ENCODE measurements at places on chromosomes 11 and 22.

- DNase-seq, result no peak
These were observed 1485.7 kb downstream of the BRD1 start for GRCh38 chr22:48342016-48342415.

GRCh38 chr22:37690901-37691504, 4.9 kb downstream of the NOL12 start:
- DNase-seq, result no peak

DNA sequence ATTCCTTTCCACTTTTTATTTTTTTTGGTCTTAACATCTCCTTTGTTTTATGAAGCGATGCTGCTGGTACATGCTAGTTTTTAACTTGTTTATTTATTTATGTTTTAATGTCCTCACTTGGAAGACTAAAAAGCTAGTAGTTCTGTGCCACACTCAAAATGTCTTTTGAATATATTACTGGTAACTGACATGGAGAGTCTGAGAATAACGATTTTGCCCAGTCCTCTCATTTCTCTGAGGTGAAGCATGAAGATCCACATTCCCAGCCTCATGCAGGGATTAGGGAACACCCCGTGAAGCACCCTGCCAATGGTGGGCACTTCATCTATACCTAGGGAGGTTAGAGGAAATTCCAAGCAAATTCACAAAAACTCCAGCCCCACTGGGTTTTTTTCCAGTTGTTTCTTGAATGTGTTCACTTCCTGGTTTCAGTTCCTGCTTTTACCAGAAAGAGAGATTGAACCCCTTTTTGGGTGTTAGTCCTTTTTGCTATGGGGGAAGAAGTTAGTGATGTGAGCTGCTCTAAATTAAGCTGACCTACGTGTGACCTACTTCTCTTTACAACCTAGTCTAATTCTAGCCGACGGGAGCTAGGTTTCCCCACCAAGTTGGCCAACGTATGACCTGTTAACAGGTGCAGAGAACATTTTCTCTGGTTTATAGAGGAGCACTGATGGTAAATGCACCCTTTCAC, 106.1 kb downstream of the SLC1A2 start:
- no peak for DNase-seq

DNA sequence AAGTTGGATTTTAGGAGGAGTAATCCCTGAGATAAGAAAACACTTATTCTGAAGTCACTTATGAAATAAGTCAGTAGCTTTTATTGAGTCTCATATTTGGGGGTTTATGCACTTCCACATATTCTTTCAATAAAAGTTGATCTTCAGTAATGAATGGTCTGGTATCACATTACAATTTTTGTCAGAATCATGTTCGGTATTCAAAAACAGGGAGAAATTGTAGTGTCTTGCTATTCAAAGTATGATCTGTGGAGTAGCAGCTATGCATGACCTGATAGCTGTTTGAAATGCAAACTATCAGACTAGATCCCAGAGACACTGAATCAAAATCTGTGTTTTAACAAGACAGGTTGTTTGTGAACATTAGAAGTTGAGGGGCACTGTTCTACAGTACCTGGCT, 857.6 kb downstream of the METTL15 start:
- DNase-seq, result no peak

- DNase-seq, result peak; percentile 86
These were observed 1.0 kb downstream of the CTSD start for GRCh38 chr11:1762537-1763302.

DNA sequence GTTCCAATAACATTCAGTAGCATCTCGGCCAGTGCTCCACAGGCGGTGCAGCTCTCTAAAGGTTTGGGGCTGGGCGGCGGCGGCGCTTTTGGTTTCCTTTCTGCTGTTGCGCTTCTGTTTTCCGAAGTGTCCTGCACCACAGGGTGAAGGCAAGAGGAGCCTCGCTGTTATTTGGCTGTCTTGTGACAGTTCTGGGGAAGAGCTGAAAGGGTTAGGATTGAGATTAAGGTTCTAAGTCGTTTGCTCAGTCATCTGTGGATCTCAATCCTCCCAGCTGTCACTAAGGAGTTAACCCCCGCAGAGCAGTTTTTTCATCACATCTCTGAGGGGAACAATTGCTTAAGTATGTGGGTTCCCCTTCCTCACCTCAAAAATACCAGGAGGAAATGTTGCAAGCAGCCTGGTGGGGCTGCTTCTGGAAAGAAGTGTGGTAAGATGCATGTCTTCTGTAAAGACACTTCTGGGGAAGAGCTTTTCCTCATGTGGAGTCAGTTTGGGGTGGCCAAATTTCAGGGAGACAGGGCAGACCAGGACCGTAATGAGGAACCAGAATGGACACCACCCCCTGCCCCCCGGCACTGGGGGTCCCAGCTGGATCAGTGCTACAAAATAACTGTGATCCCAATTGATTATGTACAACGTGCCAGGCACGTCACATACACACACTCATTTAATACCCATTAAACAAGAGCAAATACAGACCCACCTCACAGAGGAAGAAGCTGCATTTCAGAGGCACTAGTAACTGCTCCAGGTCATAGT, 14.2 kb downstream of the TMEM121B start:
- DNase-seq, result no peak

DNA sequence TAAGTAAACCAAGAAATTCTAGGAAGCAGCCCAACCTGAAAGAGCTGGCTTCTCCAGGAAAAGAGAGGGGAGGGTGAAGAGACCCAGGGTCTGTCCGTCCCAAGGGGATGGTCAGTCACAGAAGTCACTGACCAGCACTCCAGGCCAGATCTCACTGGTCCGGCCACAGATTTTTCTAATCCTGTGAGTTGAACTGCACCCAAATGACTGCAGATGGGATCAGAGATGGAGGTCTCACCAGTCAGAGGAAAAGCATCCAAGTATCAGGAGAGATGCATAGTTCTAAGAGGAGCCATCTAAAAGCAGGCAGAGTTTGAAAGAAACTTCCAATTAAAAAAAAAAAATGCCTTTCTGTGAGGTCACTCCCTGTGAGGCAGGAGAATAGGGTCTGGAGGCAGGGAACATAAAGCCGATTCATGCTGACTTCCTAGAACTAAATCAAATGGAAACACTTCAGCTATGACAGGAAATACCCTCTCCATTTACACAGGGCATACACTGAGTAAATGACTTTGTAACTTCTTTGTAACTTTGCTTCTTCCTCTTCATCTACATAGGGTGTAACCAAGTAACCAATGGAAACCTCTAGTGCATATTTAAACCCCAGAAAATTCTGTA, 144.5 kb downstream of the CCDC34 start:
- no peak for DNase-seq

- no peak for DNase-seq
These were observed 1.5 kb downstream of the OAF start for GRCh38 chr11:120212259-120212878.

DNA sequence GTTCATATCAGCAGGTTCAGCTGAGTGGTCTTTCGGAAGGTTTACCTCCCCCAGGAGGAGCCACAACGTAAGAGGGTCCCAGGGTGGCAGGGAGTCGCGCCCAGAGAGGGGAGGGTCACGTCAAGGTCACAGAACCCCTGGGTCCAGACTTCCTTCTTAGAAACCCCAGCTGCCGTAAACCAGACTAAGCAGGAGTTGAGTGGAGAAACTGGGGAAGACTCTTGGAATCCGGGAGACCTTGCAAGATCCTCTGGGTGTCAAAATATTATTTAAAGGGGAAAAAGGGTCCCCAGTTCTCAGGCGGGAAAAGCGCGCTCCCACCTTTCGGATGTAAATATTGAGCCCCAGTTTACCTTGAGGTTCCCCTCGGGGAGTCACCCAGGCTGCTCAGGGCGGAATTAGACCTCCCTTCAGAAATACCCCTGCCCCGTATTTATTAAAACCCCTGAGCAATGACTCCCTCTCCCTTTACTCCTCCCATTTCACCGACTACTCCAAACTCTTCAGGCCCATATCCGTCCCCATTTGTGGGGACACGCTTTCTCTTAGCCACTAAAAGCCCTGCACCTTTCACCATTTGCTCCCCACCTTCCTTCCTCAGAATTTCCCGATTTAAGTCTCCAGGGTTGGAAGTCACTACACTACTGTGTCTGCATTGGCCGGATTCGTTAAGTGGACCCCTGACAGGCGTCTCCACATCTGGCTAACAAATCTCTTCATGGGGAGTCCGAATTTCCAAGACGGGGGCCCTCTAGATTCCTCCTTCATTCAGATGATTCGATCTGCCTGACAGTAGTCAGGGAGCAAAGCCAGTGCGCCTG, 4.2 kb downstream of the SLC17A6 start:
- no peak for DNase-seq

DNA sequence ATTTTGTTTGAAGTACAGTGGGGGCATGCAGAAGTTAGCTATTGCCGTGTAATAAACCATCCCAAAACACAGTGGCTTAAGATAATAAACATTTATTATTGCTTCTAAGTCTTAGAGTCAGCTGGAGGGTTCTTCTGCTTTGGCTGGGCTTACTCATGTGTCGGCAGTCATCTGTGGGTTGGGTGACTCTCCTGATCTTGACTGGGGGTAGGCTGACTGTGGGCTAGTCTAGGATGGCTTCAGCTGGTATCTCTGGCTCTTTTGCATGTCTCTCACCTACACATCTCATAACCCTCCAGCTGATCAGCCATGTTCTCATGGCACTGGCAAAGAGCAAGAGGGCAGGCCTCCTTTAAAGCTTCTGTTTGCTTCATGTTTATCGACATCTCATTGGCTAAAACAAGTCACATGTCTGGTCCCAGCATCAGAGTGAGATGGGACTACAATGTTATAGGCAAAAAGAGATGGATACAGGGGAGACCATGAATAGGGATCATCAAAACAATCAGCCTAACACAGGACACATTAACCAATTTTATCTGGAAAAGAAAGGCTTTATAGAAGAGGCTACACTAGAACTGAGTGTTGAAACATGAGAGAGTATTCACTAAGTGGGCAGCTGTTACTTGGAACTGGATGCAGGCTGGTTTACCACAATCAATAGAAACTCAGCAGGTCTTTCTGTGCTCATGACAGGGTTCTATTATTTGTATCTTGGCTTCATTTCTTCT, 5.1 kb downstream of the LRRC51 start:
- no peak for DNase-seq

DNA sequence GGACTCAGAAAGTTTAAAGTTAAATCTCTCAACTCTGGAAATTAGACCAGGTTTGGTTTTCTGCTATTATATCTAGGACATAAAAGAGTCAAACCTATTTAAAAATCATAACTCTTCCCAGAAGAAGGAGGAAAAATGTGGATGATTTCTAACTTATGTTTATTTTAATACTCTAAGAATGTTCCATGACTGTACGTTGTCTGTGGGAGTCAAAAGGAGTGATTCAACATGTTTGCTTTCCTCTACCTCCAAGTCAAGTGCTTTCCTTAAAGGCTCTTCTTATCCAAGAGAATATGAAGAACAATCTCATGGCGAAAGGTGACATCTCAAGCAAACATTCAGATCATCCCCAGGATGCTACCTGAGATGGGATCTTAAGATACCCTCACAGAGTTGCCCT, 21.6 kb downstream of the OR51E1 start:
- no peak for DNase-seq

GRCh38 chr11:9600644-9601036, 27.2 kb downstream of the WEE1 start:
- DNase-seq, result no peak
